ENCODE measurements at places on chromosomes 7 and 10.

DNA sequence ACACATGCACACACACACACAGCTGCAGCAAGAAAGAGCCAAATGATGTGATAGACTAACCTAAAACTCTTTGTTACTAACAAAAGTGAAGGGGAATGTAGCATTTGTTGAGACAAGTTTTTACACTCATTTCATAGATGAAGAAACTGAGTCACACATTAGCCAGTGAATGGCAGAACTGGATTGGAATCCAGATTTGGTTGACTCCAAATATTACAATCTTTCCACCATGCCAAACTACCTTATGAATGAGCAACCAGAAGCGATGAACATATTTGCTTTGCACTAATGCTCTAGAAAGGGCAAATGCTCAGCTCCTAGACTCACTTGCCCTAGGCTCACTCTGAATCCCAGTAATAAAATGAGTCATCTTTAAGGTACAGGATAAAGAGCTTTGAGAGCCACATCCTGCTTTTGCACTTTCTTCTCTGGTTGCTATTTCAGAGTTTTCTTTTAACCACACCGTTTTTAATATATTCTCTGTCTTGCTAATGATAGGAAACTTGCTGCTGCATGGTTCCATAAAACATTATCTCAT is 111.9 kb downstream of the GPAM start:
- no peak for DNase-seq

- DNase-seq, result no peak
Measured at GRCh38 chr10:43901744-43902504, 253.2 kb upstream of the ZNF32 start.

- DNase-seq, result no peak
Measured at GRCh38 chr10:111222961-111223360, 146.1 kb downstream of the ADRA2A start.

GRCh38 chr10:12835709-12836108 is 165.8 kb downstream of the CCDC3 start:
- DNase-seq, result no peak

DNA sequence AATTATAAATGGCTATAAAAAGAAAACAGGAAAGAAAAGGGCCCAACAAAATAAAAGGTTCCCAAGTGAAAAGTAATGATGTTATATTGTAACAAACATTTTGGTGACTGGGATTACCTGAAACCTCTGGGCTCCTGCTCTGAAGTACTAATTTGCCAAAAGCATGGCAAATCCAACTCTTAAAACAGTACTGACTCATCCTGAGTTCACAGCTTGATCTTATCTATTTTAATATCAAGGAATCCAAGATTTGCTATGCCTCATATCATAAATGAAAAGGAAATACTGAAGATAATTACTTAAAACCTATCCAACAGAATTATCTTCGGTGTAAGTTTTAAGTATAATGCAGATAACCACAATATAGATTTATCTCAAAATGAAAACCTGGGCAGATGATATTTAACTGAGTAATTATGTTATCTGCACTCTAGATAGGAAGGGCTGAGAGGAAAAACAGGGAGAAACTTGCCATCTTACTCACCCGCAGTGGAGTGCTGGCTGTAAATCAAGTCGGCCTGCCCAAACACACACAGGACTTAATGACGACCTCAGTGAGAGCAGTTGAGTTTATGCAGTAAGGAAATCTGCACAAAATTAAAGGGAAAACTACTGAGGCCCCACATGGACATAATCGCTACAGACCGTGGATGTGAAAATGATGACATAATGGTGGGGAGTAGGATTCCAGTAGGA is 48.4 kb downstream of the MPP7 start:
- DNase-seq, result no peak

DNA sequence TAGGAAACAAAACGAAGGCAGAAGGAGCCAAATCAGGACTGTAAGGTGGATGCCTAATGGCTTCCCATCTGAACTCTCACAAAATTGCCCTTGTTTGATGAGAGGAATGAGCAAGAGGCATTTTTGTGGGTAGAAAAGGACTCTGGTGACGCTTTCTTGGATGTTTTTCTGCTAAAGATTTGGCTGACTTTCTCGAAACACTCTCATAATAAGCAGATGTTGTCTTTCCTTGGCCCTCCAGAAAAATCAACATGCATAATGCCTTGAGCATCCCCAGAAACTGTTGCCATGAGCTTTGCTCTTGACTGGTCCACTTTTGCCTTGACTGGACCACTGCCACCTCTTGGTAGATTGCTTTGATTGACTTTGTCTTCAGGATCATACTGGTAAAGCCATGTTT is 13.5 kb downstream of the PTPN12 start:
- no peak for DNase-seq

GRCh38 chr7:6630007-6630849 is 6.9 kb upstream of the ZNF316 start:
- no peak for DNase-seq

- DNase-seq, result peak; percentile 79
Measured at GRCh38 chr7:2307690-2308107, 6.5 kb downstream of the SNX8 start.

- DNase-seq, result no peak
Measured at GRCh38 chr7:7870555-7870954, 98.0 kb upstream of the GLCCI1 start.

DNA sequence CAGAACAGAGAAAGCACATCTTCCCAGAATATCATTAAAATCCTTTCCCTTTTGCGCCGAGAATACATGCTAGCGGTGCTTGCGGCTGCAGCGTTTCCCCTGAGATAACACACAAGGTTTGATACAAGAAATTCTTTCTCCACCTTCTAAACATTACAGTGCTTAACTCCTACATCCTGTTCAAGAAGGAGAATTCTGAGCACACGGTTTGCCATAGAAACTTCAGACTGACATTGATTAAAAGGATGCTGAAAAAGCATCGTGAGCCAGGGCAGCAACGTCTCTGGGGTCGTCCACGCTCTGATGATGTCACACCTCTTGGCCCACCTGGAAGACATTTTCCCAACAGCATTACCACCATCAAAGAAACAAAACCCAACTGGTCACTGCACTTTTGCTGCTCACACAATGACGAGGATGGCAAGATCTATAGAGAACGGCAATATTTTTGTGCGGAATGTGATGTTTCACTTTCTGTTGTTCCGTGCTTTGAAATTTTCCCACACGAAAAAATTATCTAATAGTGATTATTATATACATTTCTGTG is 27.0 kb upstream of the PRSS1 start:
- no peak for DNase-seq

GRCh38 chr10:102868911-102869257 is 386 bp upstream of the AS3MT start:
- DNase-seq, result no peak

- no peak for DNase-seq
Measured at GRCh38 chr10:6185039-6185716, 17.6 kb upstream of the PFKFB3 start.

DNA sequence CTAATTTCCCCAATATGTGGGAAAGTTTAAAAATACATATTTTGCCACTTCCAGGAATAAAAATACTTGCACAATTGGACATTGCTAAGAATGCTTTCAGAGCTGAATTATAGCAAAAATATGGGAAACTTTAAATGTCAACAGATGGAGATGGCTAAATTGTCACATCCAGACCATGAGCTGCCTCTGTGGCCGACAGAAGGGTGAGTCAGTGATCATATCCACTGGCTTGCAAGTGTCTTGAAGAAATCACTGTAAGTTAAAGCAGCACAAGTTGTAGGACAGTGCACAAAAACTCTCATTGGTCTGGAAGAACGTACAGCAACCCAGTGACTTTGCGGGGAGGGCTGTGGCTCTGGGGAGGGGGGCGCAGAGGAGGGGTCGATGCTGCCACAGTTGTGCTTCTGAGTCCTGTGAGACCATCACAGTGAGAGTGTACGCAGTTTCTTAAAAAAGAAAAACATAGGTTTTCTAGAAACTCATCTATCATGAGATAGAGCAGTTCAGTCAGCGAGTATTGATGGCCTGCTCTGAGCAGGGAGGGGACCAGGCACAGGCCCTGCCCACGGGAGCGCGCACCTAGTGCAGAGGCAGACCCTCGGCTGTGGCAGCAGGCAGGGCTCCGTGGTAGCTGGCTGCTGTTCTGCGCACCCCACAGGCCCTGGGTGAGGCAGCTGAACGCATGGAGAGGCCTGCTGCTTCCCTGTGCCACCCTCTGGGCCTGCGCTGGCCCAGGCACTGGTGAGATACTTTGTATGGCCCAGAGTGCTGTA is 25.5 kb downstream of the LRRC27 start:
- DNase-seq, result no peak

DNA sequence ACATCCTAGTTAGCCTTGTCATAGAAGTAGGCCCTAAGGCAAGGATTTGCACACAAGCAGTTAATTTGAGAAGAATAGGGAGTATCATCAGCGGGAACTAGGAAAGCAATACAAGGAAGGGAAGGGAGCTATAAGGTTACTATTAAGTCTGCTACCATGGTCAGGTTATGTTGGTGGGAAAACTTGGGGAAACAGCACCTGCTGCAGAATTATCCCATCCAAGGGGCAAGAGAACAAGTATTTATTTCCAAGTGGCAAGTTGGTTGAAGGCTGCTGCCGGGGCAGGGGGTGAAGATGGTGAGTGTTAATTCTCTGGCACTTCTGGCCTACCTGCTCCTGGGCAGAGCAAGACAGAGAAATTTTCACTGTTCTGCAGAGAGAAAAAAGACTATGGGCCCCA is 55.0 kb downstream of the CAV1 start:
- no peak for DNase-seq

DNA sequence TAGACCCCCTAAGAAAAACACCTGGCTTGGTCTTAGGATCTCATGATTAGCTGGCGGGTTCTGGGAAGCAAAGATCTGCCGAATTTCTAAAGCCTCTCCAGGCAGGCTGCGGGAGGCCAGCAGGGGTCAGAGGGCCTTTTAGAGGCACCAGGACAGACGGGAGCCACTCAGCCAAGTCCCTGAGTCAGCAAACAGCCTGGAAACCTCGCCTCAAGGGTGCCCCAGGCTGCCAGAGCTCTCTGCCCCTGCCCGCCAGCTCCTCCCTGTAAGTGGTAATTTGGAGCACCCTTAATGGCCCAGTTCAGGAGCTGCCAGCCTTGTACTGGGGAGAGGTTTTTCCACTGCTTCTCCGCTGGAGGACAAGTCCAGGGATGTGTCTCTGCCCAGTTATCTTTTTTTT is 88.7 kb downstream of the HIP1 start:
- no peak for DNase-seq

GRCh38 chr10:31036209-31036608 is 4.5 kb upstream of the ZNF438 start:
- DNase-seq, result no peak

- DNase-seq, result no peak
Measured at GRCh38 chr7:29502133-29502532, 61.5 kb upstream of the PRR15 start.

DNA sequence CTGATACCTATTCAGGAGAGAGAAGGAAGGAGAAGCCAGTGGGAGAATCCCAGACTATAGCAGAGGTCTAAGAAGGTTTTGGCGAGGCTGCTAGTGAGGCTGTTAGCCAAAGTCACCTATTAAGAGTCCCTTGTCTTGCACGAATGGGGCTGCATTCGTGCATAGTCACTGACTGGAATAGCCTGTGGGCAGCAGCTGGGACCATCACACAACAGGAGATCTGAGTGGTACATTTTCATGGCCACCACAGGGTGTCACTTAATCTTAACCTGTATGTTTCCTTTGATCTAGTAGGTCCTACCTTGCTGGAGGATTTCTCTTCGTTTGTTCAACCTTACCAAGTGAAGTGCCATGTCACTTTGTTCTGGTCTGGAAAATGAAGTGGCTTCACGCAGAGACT is 319.9 kb downstream of the BMPER start:
- DNase-seq, result no peak

DNA sequence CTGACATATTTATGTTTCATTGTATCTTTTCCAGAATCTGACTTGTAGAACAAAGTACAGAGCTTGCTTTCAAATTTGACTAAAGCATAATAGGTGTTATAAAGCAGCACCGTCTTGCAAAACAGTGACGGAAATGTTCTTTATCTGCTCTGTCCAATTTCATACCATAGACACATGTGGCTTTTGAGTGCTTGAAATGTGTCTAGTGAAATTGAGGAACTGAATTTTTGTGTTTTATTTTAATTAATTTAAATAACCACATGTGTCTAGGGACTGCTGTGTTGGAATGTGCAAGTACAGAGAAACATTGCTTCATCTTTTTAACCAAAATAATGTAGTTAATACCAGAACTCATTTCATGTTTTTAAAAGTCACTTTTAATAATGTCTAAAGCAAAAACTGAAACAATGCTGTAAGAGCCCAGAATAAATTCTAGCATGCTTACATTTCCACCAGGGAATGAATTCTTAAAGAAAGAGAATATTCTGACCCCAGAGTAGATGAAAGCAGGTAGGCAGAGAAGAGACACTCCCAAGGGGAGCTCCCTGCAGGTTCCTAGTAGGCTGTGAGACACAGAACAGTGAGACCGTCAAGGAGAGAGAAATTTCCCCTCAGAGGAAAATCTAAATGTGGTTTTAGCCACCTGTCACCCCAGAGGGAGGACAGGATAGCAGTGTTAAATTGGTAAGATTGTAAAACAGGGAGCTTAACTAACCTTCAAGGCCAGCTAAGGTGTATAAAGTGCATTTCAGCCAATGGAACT is 175.3 kb upstream of the KMT2E start:
- no peak for DNase-seq

DNA sequence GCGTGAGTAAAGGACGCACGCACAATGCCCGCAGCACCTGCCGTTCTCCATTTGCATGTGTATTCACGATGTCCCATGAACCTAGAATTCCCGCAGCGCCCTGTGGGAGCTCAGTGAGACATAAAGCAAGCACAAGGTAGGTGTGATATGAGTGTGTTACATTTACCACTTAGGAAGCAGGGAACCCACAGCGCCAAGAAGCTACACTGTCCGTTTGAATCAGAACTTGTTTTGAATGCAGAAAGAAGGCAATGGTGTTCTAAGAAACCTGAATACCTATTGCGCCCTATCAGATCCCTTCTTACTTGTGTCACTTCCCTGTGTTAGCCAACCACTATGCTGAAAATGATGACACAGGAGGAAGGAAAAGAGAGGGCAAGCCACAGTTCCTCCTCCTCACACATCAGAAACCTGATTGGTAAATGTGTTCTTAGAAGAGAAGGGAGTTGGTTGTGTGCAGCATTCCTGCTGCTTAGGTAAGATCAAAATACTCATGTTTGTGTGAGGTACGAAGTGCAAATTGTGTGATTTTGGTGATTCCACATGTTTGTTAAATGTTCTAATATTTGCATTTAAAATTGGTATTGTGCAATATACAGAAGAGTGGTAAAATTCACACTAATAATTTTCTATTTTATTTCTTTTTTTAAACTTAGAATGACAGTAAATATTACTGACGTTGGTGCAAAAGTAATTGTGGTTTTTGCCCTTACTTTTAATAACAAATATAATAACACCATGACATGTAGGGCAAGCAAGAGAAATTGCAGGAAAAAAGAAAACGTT is 185.4 kb downstream of the SEC23IP start:
- DNase-seq, result no peak

Measured in GM06990 (cell line).